ENCODE measurements at places on chromosomes 11 and 22.

GRCh38 chr22:49948958-49949913, 11.3 kb upstream of the PIM3 start:
- no peak for DNase-seq

GRCh38 chr22:46773076-46773475, 10.6 kb downstream of the TBC1D22A start:
- DNase-seq = no peak

GRCh38 chr11:45773786-45774655, 30.9 kb upstream of the SLC35C1 start:
- DNase-seq = no peak

- no peak for DNase-seq
Measured at GRCh38 chr11:92707665-92708064, 261.8 kb upstream of the MTNR1B start.

DNA sequence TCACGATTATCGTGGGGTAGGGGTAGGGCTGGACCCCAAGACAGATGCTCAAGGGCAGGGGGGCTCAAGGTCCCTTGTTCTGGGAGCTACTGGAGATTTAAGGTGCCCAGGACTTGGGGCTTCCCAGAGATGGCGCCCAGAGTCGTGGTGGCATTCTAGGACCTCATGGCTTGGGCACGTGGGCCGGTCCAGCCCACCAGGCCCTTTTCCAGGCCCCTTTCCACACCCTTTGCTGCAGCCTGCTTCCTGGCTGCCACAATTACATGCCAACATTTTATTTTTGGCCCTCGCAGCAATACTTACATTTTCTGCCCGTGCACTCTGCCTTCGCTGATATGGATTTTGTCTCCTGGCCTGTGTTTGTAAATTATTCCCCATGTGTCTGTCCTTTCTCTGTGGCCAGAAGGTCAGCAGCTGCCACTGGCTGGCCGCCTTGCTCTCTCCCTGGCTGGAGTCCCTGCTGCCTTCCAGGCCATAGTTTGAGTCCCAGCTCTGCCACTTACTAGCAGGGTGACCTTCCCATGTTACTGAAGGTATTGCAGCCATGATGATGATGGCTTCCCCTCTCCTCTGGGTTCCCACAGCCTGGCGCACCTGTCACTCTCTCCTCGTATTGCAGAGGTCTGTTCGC, 11.2 kb downstream of the MB start:
- DNase-seq = no peak

GRCh38 chr22:45127866-45128265, 35.9 kb upstream of the NUP50 start:
- no peak for DNase-seq

DNA sequence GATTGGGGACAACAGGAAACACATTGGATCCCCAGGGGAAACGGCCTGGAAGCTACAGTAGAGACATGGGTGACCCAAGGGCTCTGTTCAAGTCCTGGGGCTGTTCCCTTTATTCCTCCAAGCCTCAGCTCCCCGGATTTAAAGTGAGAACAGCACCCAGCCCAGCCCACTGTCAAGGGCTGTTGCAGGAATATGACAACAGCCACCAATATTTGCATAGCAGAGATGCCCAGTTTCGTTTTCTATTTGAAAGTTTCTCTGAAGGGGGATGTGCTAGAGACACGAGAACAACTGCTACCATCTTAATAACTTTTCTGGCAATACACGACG, 81.1 kb upstream of the WNT7B start:
- no peak for DNase-seq

- no peak for DNase-seq
Measured at GRCh38 chr11:104661471-104661870, 236.8 kb downstream of the CASP12 start.

GRCh38 chr11:77819411-77819920, 1.1 kb downstream of the RSF1 start:
- DNase-seq = peak; percentile 63

DNA sequence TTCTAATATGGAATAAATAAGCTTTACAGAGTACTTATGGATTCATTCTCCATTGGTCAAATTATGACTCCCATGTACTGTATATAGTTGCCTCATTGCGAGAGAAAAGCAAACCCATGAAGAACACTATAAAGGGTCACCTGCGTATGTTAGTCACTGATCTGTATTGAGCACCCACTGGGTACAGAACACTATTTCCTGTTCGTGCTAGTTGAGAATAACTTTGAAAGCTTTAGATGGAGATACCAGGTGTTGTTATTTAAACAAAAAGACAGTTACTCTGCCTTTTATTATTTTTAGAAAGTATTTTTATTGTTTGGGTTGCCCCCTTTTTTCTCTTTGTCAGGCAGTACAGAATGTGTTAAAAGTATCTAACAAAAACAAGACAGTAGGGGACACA, 79.9 kb downstream of the DEUP1 start:
- no peak for DNase-seq

DNA sequence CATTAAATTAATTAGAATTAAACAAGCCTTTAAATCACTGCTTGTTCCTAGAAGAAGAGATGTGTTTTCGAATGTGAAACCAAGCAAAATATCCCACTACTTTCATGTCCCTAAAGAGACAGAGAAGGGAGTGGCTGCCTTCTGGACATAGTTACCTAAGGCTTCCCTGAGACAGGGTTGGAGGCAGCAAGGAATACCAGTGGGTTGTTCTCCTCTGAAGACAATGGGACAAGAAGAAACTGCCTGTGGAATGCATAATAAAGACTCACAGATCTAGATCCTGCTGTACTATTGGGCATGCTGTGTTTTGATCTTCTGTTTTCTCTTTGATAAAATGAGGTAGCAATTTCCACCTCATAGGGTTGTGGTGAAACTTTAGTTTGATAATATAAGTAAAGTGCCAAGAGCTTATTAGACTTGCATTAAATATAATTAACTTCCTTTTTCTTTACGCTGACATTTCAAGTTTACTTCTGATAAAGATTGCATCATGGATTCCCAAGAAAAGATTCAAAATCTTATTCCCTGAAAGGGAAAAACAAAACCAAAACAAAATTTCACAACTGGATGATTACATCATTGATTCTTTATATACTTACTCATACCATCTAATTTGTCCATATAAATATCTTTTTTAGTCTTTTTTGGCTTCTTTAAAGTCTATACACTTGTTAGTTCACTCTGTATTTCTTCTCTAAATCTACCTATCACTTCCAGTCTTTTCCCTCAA, 621.3 kb downstream of the ETS1 start:
- DNase-seq = no peak

DNA sequence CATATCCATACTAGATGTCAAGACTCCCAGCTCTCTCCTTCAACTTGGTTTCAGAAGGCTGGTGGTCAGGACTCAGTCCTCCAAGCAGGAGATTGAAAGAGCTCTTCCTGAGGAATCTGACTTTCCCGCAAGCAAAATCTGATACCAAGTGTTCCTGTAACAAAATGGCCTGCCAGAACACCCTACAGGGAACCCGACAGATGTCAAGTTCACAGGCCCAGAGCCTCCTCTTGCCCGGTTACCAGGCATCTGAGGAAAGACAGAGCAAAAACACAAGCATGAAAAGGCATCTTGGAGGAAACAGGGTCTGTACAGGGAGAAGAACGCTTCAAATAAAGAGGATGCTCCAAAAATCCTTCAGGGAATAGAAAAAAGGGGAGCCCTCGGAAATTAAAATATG, 8.7 kb upstream of the KCNJ5 start:
- DNase-seq = no peak

DNA sequence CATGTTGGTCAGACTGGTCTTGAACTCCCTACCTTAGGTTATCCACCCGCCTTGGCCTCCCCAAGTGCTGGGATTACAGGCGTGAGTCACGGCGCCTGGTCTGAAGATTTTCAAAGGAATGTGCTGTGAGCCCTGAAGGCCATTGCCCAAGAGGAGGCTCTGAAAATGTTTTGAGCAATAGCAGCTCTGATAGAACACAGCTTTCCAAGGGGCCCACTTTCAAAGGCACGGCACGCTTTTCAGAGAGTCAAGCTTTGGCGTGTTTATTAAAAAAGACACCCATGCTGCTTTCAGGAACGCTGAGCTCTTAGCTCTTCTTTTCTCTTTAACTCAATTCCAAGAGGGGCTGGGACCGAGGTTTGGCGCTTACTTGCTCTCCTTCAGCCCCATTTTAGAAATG, 73.8 kb upstream of the CDON start:
- DNase-seq = no peak

DNA sequence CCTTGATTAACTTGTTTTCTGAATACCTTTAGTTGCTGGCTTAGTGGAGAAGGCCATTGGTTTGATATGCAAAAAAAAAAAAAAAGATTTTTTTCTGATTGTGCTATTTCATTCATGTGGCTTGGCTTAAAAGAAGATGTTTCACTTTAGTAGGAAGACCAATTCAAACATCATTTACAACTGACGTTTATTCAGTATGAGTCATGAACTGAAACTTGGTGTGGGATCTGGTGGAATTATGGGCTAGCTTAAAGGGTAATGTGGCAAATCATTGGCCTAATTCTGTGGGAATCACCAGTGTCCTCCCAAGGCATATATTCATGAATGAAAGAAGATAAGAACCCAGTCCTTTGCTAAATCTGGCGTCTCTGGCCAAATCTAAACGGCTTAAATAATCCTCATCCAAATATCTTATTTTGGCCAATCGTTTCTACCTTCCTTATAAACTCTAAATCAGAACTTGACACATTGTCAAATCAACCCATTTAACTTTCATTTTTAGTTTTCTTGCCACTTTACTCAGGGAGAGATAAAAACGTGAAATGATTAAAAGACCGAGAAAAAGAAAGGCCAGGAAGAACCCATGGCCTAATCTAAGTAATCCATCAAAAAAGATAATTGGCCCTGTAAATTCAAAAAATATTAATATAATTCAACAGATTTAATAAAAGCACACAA, 77.0 kb downstream of the DDIAS start:
- peak; percentile 39 for DNase-seq

GRCh38 chr11:57427727-57428082, 784 bp upstream of the SLC43A3 start:
- DNase-seq = no peak

- no peak for DNase-seq
Measured at GRCh38 chr11:44577231-44577830, 11.9 kb downstream of the CD82 start.

DNA sequence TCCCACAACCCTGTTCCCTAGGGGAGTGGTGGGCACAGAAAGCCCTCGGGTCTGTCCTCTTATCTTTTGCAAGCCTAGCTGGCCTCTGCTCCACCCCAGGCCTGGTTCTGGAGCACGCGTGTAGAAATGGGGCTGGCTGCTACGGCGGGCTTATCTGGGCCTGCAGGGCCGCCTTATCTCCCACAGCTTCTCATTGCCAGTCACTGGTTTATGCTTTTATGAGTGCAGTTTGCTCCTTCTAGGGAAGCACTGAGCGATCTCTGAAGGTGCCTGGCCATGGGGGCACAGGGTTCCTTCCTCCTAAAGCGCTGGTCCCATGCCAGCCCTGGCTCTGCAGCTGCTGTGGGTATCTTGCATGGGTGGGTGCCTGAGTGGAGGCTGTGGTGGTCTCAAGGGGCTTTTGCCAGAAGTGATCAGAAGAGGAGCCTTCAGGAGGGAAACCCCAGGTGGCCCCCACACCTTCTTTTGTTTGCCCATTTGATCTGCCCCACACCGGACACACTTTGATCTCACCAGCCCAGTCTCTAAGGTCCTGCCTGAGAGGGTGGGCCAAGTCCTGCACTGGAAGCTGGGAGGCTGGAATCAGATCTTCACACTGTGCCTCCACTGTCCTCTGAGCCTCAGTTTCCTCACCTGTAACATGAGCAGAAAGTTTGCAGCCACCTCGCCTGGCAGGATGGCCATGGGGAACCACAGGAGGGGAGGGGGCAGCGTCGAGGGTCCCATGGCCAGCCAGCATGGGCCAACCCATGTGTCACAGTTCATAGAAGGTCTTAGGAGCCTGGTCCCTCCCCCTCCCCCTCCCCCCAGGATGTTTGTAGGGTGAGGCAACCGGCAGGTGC, 86.6 kb upstream of the FGF3 start:
- DNase-seq = no peak

- DNase-seq = no peak
Measured at GRCh38 chr11:3867209-3868091, 12.0 kb downstream of the STIM1 start.

DNA sequence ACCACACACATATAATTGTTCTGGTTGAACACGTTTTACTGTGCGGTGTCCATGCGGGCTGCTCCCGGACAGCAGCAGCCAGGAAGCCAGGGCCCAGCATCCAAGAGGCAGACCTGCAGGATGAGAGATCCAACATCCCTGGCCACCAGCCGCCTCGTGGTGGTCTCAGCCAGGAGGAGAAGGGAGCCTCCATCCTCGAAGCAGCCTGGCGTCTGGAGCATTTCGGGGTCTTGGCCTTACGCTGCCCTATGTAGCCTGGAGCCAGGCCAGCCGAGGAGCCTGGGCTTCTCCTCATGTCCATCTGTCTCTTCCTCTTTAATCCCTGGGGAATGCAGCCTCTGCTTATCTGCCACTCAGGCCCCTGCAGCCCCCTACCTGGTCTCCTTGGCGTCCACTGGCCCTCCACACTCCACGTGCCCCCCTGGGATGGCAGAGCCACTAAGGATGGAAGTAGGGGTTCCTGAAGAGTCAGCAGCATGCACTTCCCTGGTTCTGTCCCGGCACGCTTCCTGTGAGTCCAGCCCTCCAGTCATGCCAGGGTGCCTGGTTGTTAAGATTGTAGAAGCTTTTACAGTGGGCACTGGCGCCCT, 253.2 kb downstream of the TBC1D22A start:
- no peak for DNase-seq

- DNase-seq = no peak
Measured at GRCh38 chr22:40425082-40425481, 54.7 kb downstream of the SGSM3 start.

DNA sequence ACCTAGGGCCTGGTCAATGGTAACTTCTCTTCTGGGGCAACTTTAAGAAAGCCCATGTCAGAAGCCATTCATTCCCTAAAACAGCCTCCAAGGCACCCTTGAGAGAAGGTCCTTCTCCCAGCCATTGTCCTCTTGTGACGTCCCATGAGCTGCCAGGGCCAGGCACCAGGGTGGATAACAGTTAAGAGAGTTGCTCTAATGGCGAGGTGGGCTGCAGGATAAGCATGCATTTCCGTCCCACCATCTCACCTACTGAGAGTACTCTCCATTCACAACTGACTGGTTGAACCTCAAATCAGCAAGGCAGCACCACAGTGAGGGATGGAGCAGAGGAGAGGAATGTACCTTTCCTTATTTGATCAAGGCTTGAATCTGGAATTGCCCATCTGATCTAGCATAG, 14.6 kb downstream of the POU2AF1 start:
- DNase-seq = no peak

GRCh38 chr22:24481641-24482040, 13.5 kb upstream of the UPB1 start:
- no peak for DNase-seq

DNA sequence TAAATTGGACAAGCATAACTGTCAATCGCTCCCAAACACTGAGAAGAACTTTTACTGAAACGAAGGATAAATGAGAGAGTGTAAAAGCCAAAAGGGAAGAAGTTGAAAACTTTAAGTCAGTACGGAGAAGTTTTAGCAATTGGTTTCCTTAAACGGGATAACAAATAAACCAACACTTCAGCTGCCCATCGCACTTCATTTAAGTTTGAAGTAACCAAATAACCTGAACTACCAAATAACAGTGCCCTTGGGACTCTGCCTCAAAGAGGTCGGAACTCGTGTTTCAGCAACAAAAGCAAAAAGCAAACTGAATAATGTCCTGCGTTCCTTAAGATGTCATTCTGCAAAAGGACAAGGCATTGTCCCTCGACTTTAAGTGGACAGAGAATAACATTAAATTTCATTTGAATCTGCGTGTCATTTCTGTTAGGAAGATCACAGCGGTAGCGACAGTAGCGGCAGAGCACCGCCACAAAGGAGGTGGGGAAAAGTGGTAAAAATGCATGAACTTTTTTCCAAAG, 127.0 kb upstream of the C11orf58 start:
- no peak for DNase-seq
